RCC 7860 (cell line): ENCODE measurements at places on chromosomes 1 and 21.

- DNase-seq, result no peak
Measured at GRCh38 chr1:94084547-94084946, 36.4 kb downstream of the ABCA4 start.

DNA sequence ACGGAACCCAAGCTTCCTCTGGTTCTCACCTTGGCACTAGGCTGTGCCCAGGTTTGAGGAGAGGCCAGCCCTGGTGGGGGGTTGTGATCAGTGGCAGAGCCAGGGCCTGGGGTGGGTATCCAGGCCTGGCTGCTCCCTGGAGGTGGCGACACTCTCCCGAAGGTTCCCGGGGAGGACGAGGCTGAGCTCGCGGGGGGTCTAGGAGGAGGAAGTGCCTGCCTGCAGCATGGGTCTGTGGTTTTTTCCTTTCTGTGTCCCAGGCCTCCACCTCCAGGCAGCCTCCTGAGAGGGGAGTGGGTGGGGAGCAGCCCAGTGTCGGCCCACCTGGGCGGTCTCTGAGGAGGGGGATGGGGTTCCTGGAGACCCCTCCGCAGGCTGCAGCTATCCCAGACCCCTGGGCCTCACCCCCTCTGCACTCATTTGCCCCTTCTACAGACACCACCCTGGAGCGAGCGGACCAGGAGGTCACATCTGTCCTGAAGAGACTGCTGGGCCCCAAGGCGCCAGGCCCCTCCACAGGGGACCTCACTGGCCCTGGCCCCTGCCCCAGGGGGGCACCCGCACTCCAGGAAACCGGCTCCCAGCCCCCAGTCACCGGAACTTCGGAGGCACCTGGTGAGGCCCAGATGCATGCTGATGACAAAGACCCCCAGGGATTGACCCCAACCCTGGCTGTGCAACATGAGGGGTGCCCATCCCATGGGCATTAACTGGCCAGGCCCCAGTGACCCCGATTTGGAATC lies 44.3 kb downstream of the TRIM11 start:
- DNase-seq, result no peak

DNA sequence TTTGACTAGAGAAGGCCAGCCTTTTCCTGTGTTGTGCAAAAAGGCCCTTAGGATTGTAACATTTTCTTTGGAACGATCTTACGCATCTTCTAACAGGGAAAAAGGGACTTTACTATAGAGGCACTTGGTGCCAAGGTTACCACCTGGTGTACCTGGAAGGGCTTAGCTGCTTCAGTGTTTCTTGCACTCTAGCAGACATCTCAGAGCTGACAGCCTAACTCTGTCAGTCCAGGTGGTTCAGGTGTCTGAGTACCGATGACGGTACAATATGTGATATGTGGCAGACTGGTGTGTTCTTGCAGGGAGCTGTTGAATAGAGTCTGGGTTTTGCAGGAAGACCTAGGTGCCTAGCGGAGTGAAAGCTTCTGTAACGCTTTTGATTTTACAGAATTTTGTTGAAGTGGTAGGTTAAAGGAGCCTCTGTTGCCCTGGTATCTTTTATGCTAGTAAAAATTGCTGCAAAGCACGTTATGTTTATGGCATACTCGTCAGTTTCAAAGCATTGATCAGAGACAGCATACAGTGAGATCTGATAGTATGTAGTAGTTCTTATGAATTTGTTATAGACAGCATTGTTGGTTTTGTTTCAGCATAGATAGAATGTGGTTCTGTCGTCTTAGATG lies 1.4 kb downstream of the MAGI3 start:
- DNase-seq, result no peak

DNA sequence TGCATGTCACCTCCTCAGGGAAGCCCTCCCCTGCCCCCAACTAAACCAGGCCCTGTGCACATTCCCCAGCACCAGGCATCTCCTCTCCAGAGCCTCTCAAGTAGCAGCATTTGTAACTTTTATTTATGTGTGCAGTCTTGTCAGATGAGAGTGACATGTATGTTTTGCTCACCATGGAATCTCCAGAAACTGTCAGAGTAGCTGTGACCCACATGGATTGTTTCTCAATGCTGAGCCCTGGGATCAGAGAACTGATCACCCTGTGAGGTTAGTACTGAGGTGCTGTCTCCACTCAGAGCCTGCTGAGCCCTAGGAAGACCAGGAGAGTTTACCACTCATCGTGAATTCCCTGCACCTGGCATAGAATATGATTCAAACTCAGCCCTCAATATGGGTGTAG lies 190.9 kb upstream of the EDN2 start:
- DNase-seq, result no peak

DNA sequence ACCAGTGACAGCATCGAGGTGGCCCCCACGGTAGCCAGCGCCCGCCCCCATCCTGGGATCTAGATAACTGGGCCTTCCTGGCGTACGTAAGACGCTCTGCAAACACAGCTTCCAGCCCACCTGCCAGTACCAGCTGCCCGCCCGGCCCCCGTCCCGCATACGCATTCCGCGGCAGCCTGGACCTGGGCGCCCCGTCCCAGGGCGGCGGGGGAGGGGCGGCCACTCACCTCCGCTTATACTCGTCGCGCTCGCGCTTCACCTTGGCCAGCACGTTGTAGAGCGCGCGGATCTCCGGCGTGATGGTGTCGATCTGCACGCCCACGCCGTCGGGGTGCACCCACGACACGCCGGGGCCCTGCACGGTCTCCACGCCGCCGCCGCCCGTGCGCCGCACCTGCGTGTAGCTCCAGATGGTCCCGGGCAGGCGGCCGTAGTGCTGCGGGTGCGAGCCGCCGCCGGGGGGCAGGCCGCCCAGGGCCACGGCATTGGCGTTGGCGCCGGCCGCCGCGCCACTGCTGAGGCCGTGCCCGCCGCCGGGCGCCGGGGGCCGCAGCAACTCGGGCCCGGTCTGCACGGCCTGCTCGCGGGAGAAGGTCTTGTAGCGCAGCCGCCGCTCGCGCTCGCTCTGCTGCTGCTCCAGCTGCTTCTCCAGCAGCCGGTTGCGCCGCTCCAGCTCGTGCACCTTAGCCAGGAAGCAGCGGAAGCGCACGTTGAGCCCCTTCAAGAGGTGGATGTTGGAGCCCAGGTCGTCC lies 859 bp downstream of the IFFO2 start:
- DNase-seq, result no peak

DNA sequence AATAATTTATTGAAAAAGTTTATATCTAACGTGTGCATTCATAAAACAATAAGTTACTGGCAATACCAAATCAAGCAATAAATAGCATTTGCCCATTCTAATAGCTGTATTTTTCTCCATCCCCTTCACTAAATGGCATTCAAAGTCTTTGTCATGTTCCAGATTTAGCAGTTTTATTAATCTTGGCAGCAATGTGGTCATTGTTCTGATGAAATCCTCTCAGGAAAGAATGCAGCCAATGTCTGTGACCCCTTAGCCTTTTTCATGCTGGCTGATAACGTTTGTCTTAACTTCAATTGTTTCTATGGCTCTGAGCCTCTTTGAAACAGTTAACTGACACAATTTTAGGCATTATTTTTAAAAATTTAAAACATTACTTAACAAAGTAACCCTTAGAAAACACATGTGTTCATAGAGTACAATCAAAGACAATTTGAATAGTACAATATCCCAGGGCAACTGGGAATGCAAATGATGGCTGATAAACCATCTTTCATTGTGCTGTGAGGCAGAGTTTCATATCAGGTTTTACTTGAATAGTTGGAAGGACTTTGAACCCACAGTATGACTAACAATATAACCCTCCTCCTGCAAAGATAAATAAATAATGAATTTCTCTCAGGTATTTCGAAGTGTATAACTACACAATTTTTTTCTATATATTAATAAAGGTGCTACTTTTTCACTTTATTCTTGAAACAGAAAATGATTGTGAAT lies 217.5 kb downstream of the LRRIQ3 start:
- DNase-seq, result peak; percentile 77

GRCh38 chr1:88433556-88433955 lies 250.5 kb upstream of the PKN2 start:
- no peak for DNase-seq

- DNase-seq, result no peak
Measured at GRCh38 chr1:2159124-2159523, 35.4 kb downstream of the FAAP20 start.

DNA sequence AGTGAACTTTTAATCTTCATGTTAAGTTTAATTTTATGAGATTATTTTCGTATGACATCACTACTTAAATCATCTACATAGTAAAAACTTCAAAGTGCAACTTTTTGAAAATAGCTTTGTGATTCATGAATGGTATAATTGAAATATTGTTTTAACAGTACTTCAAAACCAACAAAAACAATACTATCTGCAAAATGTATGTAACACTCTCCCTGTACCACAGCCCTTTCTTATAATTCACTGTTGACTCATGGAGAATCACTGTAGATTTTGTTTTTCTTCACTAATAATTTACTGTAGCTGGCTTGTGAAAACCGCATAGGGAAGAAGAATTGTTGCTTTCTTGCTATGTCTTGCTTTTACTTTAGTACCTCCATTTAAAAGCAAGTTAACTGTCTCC lies 301.4 kb upstream of the ADAMTS5 start:
- peak; percentile 58 for DNase-seq
